ENCODE measurements at places on chromosomes 2 and 18.

- DNase-seq: no peak
Measured at GRCh38 chr2:182381225-182381624, 45.6 kb downstream of the PDE1A start.

DNA sequence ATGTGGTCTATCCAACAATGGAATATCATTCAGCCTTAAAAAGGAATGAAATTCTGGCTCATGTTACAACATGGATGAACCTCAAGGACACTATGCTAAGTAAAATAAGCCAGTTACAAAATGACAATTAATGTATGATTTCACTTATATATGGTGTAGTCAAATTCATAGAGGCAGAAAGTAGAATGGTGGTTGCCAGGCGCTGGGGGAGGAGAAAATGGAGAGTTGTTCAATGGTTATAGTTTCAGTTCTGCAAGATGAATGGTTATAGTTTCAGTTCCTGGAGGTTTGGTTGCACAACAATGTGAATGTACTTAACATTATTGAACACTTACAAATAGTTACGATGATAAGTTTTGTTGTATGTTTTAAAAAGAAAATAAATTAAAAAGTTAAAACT is 79.2 kb upstream of the IL1R2 start:
- no peak for DNase-seq

- DNase-seq: no peak
Measured at GRCh38 chr2:98847853-98848252, 88.2 kb downstream of the CRACDL start.

DNA sequence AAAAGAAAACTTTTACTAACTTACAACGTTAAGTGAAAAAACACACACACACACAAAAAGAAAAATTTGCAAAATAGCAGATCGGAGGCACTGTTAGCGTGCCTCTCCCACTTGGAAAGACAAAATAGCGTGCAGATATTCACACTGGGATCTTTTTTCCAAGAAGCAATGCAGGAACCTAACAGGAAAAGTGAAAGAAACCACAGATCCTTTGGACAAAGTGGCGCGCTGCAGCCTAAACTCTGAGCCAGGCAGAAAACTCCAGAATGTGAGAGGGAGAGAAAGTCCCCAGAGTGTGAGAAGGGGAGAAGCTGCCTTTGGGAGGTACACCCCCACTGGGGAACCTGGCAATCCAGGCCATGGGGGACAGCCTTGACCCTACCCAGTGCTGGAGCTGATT is 70.7 kb upstream of the SERPINE2 start:
- no peak for DNase-seq

DNA sequence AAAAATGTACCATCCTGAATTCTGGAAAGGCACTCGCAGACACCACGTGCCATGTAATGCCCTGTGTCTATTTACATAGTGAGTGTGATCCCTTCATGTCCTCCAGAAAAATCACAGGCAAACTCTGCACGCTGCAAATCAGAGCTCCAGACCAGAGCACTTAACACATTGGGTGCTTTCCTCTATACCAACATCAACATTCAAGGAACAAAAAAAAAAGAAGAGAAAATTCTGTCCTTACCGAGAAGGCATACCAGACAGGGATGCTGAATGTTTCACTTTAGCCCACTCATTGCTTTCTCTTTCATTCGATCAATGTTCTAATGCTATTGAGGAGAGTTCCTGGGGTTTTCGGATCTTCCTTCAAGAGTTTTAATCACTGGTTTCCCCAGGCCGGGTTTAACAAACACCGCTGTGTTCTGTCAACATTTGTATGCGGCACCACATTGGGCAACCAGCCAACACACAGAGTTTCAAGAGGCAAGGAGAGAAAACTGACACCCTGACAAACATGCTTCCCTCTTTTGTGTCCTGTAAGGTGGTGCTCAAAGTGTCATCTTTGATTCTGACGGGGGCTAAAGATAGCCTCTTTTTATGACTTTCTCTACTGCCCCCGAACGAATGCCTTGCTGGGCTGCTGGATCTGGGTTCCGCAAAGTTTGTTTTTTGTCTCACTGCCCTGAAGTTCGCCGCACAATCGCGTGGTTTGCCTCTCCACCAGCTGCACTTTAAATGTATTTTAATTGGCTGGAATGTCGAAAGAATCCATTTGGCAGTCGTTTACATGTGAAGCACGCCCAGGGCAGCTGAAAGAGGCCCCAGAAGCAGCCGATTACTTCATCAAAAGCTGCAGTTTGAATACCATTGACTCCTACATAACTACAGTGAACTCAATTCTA is 106.4 kb upstream of the NCKAP5 start:
- DNase-seq: no peak

DNA sequence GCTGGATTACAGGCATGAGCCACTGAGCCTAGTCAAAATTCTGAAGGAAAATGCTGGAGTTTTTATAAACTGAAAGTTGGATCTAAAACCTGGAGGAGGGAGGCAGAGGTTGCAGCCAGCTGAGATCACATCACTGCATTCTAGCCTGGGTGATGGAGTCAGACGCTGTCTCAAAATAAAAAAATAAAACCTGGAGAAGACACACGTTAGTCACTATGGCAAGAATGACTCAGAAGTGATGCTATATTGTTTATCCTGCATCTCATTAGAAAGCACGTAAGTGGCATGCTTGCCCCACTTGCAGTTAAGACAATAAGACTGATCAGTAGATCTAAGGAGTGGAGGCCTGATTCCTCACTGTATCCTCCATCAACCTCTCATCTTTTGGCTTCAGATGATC is 106.6 kb upstream of the STON1 start:
- DNase-seq: no peak

- DNase-seq: no peak
Measured at GRCh38 chr2:146939991-146940685, 904.7 kb upstream of the ACVR2A start.

GRCh38 chr2:209322905-209323512 is 100.8 kb upstream of the MAP2 start:
- no peak for DNase-seq
